GM23338 (cell line): ENCODE measurements at places on chromosomes 2 and 18. TPM values are rescaled to one million over a fixed set of nuclear protein-coding genes. Genes with fewer than 3 reads are reported as not detected.
A peak's percentile ranks its signal among the peaks of the same experiment; 100 is the strongest.

The RAB31 gene
- 18.8 and 33.8 TPM in 2 replicates for total RNA-seq

DNA sequence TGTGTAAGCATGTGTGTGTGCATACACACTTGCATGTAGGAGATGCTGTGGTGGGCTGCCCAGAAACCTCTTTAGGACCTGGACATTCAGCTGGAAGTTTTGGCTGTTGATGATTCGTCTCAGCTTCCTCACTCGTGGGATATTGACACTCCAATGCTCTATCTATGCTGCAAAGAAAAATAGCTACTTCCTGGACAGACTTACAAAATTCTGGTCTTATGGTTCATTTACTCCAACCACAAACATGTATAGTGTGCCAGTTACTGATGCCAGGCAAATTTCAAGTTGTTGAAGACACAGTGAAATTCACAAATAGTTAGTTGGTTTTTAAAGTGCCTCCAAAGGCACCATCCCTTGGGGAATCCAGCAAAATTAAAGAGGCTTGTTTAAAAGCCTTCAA lies 882.6 kb downstream of the CPS1 start:
- DNase-seq: no peak

DNA sequence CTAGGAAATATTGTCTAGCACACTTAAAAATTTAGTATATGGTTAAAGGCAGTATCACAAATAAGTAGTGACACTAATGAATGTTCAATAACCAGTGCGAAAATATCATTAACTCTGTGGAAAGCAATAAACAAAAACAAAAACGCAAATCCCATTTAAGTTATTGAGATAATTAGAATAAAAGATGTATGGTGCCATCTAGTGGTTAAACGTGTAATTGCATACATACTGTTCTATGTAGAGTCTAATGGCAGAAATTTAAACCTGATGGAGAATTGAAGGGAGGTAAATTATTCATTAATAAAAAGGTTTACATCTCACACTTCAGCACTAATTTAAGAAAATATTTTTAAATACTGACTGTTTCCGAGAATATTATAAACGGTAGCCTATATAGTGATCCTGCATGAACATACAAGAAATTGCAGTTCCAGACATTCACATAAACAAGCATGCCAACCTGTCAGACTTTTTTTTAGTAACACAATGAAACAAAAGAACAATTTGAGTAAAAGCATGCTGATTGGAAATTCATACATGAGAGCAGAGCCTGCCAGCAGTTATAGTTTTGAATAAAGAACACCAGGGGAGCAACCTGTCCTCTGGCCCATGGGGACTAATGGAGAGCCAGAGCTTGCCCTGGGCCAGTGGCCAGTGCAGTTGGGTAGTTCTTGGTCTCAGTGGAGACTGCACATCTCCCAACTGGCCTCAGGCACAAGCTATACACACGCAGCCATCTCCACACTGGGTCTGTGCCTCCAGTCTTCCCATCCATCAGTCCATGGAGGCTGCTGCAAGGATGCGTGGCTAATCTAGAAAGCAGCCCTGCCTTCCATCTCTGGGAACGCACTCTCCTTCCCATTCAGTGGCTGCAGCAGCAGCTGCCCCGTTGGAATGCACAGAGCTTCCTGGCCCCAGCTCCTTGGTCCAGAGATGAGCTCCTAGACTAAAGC lies 28.0 kb downstream of the GCG start:
- DNase-seq: peak; percentile 70

DNA sequence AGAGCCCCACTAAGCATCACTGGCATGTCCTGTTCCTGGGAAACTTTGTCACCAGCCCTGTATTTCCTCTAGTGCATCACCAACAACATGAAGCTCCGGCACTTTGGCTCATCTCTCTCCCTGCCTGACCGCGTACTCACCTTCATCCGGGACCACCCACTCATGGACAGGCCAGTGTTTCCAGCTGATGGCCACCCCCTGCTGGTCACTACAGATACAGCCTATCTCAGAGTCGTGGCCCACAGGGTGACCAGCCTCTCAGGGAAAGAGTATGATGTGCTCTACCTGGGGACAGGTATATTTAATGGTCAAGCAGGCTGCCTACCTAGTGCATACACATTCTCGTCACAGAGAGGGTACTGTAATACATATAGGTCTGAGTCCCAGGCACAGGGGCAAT lies 21.0 kb downstream of the SEMA4F start:
- DNase-seq: peak; percentile 46

DNA sequence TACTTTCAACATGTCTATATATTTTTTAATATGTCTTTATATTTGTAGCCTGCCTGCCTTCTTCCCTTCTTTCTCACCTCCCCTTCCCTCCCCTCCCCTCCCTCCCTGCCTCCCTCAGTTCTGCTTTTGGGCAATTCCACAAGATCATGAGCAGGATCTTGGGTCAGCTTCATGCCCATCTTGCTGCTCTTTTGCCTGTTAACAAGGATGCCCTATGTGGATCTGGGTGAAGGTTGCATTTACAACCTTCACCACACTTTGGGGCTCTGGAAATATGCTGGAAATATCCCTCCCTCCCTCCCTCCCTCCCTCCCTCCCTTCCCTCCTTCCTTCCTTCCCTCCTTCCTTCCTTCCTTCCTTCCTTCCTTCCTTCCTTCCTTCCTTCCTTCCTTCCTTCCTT lies 334.1 kb upstream of the FAM98A start:
- DNase-seq: no peak
